Esophagus mucosa (tissue), 1 donor: ENCODE measurements at places on chromosomes 7 and 10. TPM values are rescaled to one million over a fixed set of nuclear protein-coding genes. Genes with fewer than 3 reads are reported as not detected.

TMEM196 gene
- not detected for total RNA-seq

PIP4K2A gene
- total RNA-seq: 10.0 TPM

ACTR3C gene
- total RNA-seq: 6.1 TPM

DNA sequence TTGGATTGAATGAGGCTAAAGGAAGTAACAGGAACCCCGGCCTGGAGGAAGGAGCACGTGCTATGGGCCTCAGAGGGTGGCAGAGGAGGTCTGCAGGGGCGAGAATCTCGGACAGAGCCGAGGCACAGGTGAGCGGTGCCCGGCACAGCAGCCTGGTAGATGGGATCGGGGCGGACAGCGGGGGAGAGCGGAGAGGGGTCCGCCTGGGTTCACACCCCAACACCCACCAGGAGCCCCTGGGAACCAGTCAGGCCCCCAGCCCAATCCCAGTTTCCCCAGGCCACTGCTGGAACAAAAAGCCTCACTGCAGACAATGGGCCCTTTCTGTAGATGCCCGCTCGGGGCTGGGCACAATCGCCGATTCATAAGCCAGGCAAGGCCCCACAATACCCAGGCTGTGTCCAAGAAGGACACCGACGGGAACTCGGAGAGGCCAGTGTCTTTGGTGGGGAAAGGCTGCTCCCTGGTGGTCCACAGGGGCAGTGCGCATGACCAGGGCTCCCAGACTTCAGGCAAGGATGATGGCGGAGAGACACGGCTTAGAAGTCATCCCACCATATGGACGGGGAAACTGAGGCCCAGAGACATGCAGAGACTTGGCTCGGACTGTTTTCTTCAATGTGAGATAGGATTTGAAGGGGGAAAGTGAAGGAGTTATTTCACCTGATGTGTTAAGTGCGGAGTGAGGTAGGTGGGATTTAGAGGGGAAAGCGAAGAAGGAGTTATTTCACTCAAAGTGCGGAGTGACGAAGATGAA, 106.9 kb upstream of the GPR26 start:
- peak; percentile 85 for ATAC-seq

- no peak for ATAC-seq
These were observed 705.7 kb upstream of the IGFBP3 start for GRCh38 chr7:46626691-46627310.

DNA sequence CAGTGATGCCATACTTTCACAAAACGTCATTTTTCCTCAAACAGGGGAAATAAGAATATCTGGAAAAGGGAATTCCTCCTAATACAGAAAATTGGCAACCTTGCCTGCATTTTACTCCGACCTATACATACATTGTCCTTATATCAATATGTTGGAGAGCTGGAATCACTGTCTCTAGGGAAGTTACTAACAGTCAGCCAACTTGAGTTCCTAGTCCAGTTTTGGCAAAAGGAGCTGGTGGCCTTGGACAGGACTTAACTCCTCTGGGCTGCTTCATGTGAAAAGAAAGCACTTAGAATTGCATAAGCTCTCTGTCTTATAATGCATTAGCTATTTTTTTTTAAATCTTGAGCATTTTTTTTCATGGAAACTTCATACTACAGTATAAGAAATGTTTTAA, 174.2 kb upstream of the HGF start:
- ATAC-seq: no peak

- peak; percentile 60 for ATAC-seq
These were observed 12.3 kb downstream of the ADARB2 start for GRCh38 chr10:1724921-1725488.

DNA sequence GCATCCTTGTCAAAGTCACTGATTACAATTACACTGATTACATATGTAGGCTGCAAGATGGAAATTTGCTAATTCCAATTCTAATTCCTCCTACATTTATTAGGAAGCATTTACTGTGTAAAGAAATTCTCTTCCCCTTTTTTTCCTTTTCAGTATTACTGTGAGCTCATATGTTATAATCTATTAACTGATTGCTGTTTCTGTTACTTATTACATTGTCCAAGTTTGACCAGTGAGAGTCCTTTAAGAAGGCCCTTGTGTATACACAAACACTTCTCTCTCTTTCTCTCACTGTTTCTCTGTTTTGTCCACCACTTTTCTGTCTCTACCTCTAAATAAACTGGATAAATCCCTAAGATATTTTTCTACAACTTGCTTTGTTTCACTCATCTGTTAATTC, 31.5 kb downstream of the PHF14 start:
- ATAC-seq: no peak

DNA sequence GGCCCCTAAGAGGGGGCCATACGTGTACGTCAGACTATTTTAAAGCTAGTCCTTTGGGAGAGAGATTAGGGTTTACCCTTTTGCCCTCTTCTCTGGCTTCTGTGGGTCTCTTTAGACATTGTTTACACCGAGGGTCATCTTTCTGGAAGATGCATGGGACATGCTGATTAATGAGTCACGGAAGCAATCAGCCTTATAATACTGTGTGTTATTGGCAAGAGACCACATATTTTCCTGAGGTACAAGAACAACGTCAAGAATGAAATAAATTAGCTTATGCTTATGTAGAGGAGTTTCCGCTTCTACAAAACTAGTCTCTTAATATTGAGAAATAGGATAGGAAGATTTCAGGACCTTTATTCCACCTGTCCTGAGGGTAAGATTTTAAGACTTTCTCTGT, 327.7 kb downstream of the BBS9 start:
- no peak for ATAC-seq

GRCh38 chr7:123749537-123749857, 694 bp upstream of the WASL start:
- peak; percentile 59 for ATAC-seq

GRCh38 chr7:29598613-29599012, 35.0 kb downstream of the PRR15 start:
- no peak for ATAC-seq

- ATAC-seq: no peak
These were observed 1127.3 kb upstream of the AUTS2 start for GRCh38 chr7:68470836-68471435.

- no peak for ATAC-seq
These were observed 445.7 kb downstream of the ADRA2A start for GRCh38 chr10:111522551-111522950.

- no peak for ATAC-seq
These were observed 55.8 kb downstream of the PTN start for GRCh38 chr7:137287651-137288258.

DNA sequence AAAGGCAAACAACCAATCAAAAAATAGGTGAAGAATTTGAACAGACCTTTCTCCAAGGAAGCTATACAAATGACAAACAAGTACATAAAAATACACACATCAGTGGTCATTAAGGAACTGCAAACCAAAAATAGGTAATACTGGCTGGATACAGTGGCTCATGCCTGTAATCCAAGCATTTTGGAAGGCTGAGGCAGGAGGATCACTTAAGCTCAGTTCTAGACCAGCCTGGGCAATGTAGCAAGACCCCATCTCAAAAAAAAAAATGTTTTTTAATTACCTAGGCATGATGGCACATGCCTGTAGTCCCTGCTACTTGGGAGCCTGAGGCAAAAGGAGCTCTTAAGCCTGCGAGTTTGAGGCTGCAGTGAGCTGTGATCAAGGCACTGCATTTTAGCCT, 19.3 kb downstream of the CDCA7L start:
- no peak for ATAC-seq

DNA sequence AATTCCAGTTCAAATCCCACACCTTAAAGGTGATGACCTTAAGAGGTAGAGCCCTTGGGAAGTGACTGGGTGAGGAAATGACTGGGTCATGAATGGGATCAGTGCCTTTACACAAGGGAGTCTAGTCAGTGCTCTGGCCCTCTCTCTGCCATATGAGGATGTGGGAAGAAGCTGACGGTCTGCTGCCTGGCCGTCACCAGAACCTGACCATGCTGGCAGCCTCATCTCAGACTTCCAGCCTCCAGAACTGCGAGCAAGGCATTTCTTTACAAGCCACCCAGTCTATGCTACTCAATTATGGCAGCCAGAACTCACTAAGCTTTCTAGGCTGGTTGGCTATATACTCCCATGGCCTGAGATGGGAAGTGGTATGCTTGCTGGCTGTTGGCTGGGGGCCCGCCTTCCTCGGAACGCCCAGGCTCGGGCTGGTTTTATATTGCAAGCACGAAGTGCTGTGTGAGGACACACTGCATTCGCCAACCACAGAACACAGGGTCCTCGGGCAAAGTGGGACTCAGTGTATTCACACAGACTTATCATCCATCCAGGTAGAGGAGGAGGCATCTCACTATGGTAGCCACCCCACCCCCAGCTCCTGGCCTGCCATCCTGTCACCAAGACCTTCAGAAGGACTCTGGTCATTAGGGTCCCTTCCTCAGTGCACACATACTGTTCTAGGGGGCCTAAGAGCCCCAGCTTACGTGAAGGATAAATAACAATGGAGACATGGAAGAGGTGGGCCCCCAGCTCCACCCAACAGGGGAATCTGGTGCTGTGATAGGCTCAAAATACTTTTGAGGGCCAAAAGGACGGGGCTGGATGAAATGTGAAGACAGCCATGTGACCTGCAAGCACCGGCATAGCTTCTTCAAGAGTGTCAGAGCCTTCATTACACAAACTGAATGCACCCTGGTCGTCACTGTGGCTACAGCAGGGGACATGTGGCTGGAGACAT, 49.0 kb downstream of the ZRANB1 start:
- peak; percentile 3 for ATAC-seq

- ATAC-seq: peak; percentile 82
These were observed 983 bp downstream of the FZD8 start for GRCh38 chr10:35640951-35641675.
